ENCODE measurements at places on chromosomes 13 and 19.

DNA sequence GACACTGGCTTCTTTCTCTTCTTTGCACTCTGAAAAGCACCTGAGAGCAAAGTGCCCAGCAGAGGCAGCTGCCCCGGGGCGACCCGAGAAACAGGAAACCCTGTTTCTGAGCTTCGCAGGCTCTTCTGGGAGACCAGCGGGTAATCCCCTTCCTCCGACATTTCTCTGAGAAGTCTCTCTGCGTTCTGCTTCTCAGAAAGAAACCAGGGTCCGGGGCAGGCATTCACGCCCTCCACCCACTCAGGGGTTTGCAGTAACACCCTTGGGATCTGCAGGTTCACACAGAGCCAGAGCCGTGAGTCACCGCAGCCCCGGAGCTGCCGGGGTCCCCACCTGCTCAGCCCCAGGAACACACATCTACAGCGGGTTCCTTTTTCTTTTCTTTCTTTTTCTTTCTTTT, 86.0 kb downstream of the GADD45B start:
- DNase-seq, result peak; percentile 50

DNA sequence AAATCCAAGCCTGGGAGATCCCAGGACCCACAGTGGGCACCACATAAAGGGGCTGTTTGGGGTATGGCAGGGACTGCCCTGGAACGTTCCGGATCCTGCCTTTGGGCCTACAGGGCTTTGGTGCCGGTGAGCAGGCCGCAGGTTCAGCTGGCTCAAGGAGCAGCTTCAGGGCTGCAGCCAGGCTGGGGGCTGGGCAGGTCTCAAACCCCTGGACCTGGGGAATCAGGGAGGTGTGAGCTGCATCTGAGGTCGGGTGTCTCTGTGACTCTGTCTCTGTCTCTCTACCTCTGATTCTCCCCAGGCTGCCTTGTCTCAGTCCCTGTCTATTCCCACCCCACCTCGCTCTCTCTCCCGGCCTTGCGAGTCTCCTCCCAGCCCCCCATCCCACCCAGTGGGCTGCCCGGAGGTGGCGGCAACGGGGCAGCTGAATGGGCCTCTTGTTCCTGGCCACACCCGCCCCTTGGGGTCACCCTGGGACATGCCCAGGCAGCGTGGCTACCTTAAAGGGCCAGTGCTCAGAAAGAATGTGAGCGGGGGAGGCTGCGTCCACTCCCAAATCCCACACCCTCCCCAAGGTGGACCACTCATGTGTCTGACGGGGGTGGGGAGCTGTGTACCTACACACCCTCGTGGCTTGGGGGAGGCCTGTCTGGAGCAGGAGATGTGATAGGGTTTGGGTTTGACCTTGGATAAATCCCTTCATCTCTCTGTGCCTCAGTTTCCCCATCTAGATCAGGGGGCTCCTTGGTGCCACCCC, 31.1 kb downstream of the NFIC start:
- DNase-seq, result no peak

- peak; percentile 57 for DNase-seq
Measured at GRCh38 chr13:42048684-42049453, 421 bp downstream of the DGKH start.

GRCh38 chr13:30787738-30788525, 52.6 kb downstream of the ALOX5AP start:
- no peak for DNase-seq

GRCh38 chr13:66915596-66916185, 314.4 kb downstream of the PCDH9 start:
- no peak for DNase-seq

GRCh38 chr13:50156140-50156539, 140.9 kb downstream of the KCNRG start:
- DNase-seq, result no peak

DNA sequence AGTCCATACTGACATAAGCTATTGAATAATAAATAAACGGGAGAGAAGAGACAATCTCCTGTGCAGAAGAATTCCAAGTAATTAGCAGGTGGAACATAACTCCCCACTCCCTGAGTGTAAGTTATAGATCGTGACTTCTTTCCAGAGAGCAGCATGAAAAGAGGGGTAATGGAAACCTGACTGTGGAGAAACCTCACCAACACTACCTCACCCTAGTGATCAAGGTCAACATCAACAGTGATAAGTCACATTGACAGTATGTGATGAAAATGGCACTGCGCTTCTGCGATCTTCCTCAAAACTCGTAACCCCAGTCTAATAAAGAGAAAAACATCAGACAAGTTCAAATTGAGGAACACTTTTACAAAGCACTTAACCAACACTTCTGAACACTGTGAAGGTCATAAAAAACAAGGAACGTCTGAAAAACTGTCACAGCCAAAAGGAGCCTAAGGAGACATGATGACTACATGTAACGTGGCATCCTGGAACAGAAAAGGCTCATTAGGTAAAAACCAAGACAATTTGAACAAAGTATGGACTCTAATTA, 19.8 kb downstream of the CAB39L start:
- DNase-seq, result no peak

DNA sequence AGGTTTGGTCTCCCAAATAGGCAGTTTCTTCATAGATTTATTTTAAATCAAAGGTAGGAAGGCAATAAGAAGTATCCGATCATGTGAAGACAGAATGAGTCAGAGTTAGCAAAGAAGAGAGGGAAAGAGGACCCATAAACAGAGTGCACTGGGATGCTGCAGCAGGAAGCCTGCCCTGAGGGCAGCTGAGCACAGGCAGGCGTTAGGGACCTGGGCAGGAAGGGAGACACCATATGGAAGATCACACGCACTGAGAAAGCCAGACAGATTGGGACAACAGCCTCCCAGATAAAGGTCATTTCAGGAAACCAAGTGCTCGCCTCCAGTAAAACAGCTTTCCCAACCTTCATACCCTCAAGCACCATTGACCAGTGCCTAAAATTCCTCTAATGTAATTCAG, 598.0 kb downstream of the EFNB2 start:
- DNase-seq, result no peak

DNA sequence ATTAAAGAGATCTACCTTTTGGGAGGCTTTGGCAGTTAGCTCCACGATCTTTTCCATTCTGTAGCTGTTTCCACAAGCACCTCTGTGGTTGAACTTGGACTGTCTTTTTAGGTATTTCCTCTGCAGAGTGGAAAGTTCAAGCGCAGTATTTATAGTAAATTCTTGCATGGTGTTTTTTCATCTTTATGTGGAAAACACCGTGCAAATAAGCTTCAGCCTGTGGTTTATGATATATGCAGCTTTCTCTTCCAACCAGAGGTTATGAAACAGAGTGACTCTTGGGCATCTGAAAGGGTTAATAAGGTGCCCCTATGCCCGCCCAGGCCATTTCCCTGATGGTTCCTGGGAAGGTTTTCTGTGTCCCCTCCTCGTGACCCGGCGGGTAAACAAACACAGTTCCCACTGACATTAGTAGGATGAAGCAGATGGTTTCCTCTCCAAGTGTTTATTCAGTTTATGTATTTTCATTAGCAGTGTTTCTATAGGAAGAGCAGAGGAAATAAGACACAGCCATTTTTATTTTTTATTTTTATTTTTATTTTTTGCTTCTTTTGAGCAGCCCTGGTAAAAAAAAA, 39.7 kb upstream of the RNF113B start:
- DNase-seq, result no peak

- DNase-seq, result no peak
Measured at GRCh38 chr13:113126265-113127150, 3.9 kb downstream of the F10 start.

DNA sequence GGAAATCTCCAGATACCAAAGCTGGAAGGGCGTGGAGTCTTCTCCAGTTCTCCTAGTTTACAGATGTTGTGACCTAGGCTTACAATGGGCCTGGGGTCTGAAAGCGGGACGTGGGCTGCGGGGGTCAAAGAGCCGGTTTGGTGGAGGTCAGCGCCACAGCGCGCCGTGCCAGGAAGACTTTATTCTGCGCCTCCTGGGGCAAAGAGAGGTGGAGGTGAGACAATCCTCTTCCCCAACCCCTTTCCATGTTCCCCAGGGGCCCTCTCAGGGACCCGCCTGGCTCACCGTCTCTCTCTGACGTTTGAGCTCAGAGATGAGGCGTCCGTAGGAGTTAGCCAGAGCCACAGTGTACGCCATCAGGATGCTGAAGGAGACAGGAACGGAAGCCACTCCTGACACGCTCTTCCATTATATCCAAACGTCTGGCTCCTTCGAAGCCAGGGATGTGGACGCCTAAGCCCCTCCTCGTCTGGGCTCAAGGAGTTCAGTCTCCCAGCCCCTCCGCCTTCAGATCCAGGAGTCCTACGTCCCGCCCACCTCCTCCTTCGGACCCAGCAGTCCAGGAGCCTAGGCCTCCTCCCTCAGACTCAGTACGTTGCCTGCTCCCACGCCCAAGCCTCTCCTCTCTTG, 776 bp upstream of the LENG1 start:
- DNase-seq, result no peak

DNA sequence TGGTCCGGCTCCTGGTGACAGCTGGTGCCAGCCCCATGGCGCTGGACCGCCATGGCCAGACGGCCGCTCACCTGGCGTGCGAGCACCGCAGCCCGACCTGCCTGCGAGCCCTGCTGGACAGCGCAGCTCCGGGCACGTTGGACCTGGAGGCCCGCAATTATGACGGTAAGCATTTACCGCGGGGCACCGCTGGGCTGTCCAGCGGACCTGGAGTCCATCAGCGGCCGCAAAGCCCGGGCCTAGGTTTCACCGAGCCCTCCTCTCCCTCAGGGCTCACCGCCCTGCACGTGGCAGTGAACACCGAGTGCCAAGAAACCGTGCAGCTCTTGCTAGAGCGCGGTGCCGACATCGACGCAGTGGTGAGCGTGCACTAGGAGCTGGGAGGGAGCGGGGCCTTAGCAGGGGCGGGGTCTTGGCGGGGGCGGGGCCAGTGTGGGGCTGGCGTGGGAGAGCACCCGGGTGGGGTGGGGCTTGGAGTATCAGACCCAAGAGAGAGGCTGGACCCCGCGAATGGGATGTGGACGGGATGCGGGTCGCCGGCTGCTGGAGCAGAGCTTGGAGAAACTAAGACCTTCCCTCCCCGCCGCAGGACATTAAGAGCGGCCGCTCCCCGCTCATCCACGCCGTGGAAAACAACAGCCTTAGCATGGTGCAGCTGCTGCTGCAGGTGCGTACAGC, 8.7 kb downstream of the BCL3 start:
- DNase-seq, result no peak

DNA sequence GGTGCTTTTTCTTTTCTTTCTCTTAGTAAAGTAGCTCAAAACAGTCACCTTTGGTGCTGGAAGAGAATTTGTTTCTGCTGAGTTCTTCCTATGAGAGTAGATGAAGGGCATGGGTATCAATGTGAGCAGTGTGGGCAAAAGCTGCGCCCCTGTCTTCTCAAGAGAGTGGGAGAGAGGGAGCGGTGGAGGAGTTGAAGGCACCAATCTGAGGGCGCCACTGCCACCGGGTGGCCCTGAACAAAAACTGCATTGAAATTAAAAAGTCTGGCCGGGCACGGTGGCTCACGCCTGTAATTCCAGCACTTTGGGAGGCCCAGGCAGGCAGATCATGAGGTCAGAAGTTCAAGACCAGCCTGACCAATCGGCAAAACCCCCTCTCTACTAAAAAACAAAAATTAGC, 28.7 kb upstream of the EPHX3 start:
- no peak for DNase-seq

DNA sequence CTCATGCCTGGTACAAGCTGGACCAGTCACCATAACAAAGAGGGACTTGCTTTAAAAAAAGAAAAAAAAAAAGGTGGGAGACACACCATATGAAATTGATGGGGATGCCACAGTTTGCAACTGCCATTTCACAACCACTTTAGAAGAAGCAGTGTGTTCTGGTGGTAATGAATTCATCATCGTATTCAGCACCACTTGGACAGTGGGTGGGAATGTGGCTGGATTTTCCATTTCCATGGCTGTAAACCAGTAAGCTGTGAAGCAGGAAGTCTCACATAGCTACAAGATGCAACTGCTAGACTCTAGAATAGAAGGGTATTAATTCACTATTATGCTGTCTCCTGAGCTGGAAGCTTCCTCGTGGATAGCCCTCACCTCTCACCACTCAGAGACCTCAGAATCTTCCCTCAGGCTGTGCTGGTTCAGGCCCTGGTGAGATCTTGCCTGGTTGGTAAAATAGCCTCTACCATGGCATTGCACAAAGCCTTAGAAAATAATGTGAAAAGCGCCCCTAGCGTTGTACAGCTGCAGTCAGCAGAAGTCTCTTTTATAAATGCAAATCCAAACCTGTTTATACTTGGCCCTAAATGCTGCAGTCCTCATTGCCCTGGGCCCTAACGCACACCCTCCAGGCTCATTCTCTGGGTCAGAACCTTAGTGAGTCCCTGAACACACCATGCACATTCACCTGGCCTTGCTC, 150.7 kb downstream of the KCTD15 start:
- no peak for DNase-seq

- DNase-seq, result no peak
Measured at GRCh38 chr13:20370815-20371421, 138.8 kb upstream of the GJB6 start.

GRCh38 chr19:15123031-15123890, 16.1 kb downstream of the SYDE1 start:
- DNase-seq, result no peak

DNA sequence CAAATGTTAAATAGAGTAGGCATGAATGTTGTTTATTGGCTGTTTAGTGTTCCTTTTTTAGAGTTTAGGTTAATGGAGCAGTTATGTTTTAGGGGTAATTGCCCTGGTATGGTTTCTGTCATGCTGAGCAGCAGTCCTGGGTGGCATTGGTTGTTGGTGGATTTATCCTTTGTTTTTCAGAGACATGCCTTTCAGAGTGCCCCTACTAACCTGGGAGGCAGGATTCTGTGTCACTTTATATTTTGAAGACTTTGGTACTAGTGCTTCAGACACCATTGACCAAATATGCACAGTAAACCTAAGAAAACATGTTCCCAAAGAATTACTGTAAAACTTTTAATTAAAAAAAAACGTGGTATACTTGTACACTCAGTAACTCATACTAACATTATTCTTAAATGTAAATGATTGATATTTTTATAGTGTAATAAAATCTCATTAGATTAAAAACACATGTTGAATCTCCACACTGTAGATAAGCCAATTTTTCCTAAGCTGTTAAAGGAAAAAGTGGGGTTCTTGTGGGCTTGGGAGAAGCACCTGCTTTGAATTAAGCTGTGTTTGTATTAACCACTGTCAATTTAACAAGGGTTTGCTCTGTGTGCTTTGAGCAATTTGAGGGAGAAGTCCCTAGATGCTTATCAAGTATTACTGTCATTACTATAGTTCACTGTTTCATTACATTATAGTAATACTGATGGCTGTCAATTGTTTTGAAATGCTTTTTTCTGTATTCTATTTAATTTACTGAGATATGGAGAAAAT, 133.2 kb downstream of the LMO7 start:
- no peak for DNase-seq
